GM18507 (cell line): ENCODE measurements at places on chromosomes 4 and X.

DNA sequence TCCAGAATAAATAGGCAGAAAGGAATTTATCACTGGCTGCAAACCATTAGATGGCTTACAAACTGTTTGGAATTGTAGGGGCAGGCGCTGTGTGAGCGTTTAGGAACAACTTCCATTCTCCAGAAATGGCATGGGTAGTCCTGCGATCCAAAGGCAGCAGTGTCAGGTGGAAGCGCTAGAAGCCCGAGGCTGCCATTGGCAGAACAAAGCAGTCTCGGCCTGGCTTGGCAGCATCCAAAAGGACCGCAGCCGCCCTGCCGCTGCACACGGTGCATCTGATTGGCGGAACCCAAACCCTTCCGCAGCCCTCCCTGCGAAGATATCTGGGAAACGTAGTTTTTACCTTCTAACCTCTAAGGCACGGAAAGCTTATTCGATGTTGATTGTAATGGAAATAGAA, 23.6 kb upstream of the YTHDC1 start:
- no peak for DNase-seq

DNA sequence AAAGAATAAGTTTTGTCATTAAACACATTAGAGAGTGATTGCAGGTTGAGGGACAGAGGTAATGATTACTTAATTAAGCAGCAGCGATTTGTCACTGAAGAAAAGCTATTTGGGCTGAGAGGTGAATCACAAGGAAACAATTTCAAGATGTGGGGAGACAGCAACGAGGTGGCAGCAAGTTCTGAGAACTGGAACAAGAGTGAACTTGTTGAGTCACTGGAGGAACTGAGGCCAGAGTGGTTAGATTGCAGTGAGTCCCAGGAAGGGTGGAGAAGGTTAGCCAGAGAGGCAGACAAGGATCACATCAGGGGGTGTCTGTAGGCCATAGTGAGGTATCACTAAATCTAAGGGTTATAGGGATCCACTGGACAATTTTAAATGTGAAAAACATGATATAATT, 57.9 kb upstream of the TMPRSS11A start:
- DNase-seq, result no peak

DNA sequence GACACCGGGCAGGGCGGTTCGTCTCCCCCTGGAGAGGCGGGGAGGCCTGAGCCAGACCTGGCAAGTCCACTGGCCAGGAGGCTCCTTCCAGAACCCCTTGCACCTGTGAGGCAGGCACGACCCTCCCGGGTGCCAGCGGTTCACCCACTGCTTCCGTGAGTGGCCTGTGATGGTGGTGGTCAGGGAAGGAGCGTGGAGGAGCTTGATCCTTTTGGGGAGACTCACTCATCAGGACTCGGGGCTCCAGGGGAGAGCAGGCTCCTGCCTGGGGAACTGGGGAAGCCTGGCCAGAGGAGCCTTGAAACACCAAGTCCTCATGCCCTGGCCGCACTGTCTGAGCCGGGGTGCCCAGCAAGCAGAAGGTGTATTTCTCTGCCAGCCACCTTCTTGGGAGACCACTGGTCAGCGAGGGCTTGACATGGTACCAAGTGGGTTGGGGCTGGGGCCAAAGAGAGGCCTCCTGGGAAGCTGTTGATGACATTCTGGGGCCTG, 860 bp downstream of the FAM50A start:
- DNase-seq, result no peak

GRCh38 chrX:121456315-121456714, 408.9 kb downstream of the GLUD2 start:
- DNase-seq, result no peak

- no peak for DNase-seq
These were observed 660 bp downstream of the WWC2 start for GRCh38 chr4:183099537-183100297.

- no peak for DNase-seq
These were observed 42.8 kb upstream of the PRDM8 start for GRCh38 chr4:80154545-80154933.

DNA sequence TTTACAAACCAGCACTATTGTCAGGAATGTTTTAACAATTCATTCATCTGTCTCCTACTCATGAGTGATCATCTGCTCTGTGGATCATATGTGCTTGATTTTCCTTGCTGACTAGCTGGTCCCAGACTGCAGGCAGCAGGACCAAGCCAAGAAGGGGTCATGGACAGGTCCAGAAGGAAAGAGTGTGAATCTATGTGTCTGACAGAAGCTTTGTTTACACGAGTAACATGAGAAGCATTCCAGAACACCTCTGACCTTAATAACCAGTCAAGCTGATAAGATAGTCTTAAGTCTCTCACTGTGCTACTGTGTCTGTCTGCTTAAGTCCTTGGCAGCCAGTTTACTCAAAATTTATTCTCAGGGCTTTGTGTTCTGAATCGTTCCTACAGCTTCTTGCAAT, 39.0 kb downstream of the GUCY1A1 start:
- no peak for DNase-seq

- DNase-seq, result no peak
These were observed 15.7 kb downstream of the ATP10D start for GRCh38 chr4:47500776-47501175.
